NCI-H2081 treated with DMSO at 0.1 percent for 48 hours (cell line): ENCODE measurements at places on chromosomes 7 and 10.

- no peak for DNase-seq
Observed at GRCh38 chr10:52172581-52172980, 141.5 kb upstream of the DKK1 start.

- no peak for DNase-seq
Observed at GRCh38 chr10:33716501-33717267, 382.2 kb upstream of the NRP1 start.

DNA sequence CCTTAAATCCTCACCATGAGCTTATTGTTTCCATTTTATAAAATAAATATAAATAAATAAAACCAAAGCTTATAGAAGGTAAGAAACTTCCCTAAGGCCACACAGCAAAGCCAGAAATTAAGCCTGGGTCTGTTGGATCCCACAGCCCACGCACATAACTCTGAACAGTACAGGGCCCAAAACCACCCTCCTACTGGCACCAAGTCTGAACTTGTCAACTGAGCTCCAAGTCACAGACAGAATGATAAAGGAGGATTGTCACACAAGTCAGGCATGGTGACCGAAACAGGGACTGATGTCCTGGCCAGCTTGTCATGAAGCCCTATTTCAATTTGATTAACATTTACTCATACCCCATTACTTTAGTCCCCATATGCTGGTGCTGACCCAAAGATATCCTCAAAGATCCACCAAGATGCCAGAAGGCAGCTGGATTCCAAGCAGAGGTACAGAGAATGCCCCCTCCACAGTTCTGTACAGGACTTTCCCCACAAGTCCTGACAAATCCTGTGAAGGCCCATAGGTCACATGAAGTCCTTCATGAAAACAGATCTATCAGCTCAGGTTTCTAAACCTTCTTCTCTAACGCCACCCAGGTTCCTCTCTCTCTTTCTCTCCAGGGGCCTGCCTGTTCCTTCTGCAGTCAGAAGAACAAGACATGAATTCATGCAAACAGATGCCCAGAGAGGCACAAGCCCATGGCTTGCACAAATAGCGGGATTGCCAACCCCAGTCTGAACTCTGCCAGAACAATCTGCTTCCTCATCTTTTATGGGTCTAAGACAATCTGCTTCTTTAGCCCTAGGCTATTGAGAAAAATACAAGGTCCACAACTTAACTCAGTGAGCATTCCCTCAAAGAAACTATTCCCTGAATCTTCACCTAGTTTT is 60.9 kb downstream of the GLI3 start:
- DNase-seq, result no peak

GRCh38 chr7:132077971-132078685 is 498.1 kb downstream of the PLXNA4 start:
- DNase-seq, result no peak

- DNase-seq, result no peak
Observed at GRCh38 chr10:21165489-21165888, 268.4 kb upstream of the NEBL start.

GRCh38 chr7:110522761-110523200 is 568.1 kb upstream of the LRRN3 start:
- peak; percentile 46 for DNase-seq

- no peak for DNase-seq
Observed at GRCh38 chr7:16416289-16417282, 4.8 kb downstream of the CRPPA start.

DNA sequence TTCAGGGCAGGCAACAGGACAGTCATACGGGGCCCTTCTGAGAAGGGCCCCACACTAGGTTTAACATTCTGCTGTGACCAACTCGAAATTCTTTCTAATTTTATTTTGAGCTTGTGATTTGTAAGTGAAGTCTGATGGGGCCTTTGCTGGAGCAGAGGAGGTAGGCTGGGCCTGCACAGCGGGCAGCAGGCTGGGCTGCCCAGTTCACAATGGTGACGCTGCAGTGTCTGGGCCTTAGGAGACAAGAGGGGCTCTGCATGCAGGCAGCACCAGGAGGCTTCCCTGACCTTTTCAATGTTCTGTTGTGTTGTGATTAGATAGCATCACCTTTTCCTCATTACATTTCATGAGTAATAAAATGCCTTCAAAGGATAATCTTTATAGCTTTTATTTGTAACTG is 175.1 kb downstream of the CXCL12 start:
- DNase-seq, result no peak
